ENCODE measurements at places on chromosomes 2 and 18.

- no peak for DNase-seq
These were observed 62.1 kb upstream of the ACKR3 start for GRCh38 chr2:236507393-236508085.

GRCh38 chr18:7856733-7857132 lies 289.6 kb downstream of the PTPRM start:
- DNase-seq = peak; percentile 88

DNA sequence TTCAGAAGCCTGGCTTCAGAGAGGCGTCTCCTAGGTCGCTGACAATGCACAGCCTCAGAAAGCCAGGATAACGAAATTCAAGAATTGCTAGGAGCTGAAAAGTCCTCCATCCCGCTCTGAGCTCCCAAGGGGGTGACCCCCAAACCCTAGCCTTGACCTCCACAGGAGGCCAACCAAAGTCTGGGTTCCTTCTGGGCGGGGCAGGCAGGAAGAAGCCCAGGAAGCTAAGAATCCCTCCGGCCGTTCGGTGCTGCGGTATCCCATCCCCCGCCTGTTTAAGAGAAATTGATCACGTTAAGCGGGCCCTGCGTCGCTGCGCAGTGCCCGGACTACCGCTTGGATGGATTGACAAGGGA lies 2.5 kb upstream of the OSR1 start:
- DNase-seq = no peak

DNA sequence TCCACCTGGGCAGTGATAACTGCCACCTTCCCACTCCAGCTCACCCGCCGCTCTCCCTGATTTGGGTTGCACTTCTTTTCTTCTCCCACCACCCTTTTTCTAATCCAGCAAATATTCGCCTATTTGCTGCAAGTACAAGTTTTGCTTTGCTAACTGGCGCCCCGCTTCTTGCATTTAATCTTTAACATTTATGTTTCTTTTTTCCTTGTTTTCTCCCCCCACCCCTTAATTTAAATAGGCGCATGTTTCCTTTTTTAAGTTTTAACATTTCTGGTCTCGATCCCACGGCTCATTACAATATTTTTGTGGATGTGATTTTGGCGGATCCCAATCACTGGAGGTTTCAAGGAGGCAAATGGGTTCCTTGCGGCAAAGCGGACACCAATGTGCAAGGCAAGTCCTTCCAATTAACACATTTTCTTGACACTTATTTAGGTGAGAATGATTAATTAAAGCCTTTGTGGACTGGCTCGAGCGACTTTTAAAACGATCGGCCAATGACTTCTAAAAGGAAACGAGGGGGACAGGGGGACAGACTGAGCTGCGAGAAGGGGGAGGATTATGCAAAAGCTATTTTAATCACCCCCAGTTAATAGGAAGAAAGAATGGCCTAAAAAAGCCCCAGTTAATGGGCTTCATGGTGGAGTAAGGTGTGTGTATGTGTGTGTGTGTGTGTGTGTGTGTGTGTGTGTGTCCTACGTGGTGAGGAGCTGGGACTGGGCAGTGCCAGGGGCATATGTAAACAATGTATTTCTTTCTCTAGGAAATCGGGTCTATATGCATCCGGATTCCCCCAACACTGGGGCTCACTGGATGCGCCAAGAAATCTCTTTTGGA lies 1.6 kb downstream of the TBR1 start:
- DNase-seq = no peak

DNA sequence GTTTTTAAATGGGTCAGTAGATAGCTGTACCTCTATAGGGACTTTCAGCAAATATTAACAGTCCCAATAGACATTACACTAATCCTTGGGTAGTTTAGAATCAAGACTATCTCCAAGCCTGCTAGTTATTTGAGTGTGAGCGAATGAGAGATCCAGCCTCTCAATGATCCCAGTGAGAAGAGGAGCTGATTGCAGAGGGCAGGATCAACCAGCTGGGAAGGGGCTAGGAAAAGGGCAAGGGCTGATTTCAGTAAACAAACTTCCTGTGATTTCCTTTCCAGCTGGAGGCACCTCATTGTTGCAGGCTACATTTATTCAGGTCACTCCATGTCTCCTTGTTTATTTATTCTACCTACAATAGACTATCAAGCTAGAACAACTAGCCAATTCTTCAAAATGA lies 84.1 kb upstream of the CTNNA2 start:
- no peak for DNase-seq

DNA sequence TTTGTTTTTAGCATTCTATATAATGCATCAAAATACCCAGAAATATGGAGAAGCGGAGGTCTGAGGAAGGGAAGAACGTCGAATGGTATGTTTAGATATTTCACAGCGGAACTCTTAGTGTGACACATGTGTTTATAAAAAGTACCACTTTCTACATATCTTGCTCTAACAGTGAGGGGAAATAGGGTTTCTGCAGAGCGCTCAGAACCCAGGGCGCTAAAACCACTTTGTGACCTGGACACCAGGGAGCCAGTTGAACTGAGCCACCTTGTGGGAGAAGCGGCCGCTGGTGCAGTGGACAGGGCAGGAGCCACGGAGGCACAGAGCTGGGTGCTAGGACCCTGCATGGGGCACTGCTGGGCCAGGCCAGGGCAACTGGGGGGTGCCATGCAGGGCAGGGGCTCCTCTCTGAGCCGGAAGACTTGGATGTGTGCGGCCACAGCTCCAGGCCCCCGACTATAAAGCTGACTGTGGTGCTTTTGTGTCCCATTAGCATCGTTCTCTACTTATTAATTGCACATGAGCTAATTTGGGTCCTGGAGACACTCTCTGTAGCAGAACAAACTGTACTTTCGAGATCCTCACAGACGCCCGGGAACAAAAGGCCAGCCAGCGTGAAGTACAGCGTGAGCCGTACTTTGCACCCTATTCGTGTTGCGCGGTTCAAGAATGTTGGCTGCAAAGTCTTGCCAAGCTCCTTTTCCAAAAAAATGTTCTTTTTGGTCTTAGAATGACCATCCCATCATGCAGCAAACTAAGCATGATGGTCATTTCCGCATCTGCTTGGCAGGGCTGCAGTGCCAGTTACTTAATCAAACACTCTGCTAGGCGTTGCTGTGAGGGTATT lies 151.9 kb upstream of the ALKAL2 start:
- DNase-seq = no peak

GRCh38 chr18:68991286-68991685 lies 193.4 kb downstream of the CCDC102B start:
- peak; percentile 38 for DNase-seq

- peak; percentile 26 for DNase-seq
These were observed 697 bp downstream of the LGALSL start for GRCh38 chr2:64454386-64455332.

GRCh38 chr18:2883076-2883735 lies 36.4 kb downstream of the EMILIN2 start:
- no peak for DNase-seq

DNA sequence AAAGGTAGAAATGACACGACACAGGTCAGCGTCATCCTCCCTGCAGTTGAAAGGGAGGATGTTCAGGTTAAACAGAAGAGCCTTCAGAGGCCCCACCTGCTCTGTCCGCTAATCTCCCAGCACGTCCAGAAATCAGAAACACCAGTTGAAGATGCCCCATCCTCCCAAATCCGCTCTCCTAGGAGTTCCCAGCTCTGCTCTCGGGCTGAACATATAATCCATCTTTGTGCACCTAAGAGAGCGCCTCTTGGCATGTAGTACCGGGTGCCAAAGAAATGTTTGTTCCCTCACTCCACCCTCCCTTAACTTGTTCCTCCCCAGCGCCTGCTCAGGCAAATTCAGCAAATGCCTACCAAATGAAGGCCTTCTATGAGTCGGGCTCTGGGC lies 145.2 kb upstream of the SMAD2 start:
- no peak for DNase-seq

- DNase-seq = no peak
These were observed 342.7 kb upstream of the CHST9 start for GRCh38 chr18:27527856-27528255.

- DNase-seq = no peak
These were observed 746.9 kb downstream of the SLC4A3 start for GRCh38 chr2:220374282-220374681.

DNA sequence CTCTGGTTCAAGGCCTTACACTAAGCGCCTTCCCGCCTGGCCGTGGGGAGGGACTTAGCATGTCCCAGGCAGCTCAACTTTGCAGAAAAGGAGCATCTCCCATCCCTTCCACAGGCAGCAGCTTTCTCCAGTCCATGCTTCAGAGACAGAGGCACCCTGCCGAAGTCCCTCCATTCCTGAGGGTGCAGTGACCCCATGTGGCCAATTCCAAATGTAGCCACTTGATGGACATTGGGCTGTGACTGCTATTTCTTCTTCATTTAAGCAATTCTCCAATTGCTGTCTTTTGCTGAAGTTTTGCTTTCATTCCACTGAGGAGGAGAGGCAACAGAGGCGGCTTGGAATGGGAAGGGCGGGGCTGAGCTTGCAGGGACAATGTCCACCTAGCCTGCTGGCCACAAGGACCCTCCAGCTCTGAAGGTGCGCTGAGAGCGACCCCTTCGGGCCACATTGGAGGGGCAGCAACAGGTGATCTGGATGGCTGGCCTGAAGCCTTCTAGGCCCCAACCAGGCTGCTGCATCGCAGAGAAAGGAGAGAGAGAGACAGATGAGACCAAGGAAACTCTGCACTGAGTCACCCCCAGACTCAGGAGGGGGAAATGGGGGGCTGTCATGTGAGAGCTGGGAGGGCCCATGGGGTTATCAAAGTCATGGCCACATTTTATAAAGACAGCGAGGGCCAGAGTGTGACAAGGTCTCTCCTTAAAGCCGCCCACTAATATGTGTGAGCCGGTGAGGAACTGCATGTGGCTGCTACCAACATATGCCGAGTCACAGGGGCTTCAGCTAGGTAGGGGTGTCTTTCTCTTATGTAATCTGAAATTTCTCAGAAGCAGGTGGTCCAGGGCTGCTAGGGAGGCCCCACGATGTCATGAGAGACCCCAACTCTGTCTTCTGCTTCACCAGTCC lies 61.3 kb downstream of the LONRF2 start:
- DNase-seq = peak; percentile 63

Data from NCI-H226 (cell line).